ENCODE measurements at places on chromosomes 2 and 18. TPM values are rescaled to one million over a fixed set of nuclear protein-coding genes. Genes with fewer than 3 reads are reported as not detected.

CYP1B1 gene
- 3.0 TPM for polyA plus RNA-seq

APCDD1 gene
- polyA plus RNA-seq, result 4.1 TPM

STAMBP gene
- polyA plus RNA-seq, result 44.6 TPM

DCDC2C gene
- polyA plus RNA-seq, result 0.33 TPM

OBSL1 gene
- 92.9 TPM for polyA plus RNA-seq

RAB6C gene
- polyA plus RNA-seq, result 0.21 TPM

ASXL3 gene
- 2.7 TPM for polyA plus RNA-seq

CNDP1 gene
- 0.27 TPM for polyA plus RNA-seq

C2orf81 gene
- 2.0 TPM for polyA plus RNA-seq

PDCD1 gene
- polyA plus RNA-seq, result 0.31 TPM

CRYBA2 gene
- polyA plus RNA-seq, result 13.3 TPM

ADRA2B gene
- polyA plus RNA-seq, result 0.84 TPM

ZNF532 gene
- 36.6 TPM for polyA plus RNA-seq

LIPG gene
- 32.9 TPM for polyA plus RNA-seq

COL3A1 gene
- 1,077 TPM for polyA plus RNA-seq

PSMA8 gene
- polyA plus RNA-seq, result 0.04 TPM

DNA sequence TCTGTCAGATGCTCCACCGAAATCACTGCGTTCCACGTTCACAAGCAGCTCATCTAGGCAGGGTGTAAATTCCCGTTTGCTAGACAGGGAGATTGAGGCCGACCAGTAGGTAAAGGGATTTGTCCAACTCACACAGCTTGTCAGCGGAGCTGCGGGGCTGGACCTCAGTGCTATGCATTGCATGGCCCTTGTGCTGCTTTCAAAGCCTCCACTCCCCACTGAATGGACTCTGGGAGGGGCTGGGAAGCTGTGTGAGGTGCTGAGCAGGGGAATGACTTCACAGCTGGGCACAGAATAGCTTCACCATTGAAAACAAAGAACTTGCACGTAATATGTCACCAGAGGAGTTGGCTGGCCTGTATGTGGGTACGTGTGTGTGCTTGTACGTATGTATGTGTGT, 21.4 kb downstream of the CELF4 start:
- DNase-seq, result no peak

- DNase-seq, result no peak
These were observed 14.1 kb downstream of the TLK1 start for GRCh38 chr2:171146633-171147032.

DNA sequence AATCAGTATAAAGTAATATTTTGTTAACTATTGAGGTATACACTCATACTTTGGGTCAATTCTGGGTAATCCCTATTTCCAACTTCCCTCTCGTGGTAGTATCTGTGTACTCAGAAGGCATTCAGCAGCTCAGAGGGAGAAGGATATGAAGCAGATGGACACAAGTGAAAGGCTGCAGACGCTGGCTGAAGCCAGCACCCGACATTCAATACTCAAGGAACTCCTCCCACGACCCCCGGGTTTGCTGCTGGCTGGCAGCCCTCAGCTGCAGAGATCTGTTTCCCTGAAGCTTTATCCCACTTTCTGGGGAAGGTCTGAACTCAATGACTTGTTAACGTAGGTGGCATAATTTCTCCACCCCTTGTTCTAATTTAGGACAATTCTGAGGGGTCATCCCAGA, 847.3 kb upstream of the SOX11 start:
- DNase-seq, result no peak

DNA sequence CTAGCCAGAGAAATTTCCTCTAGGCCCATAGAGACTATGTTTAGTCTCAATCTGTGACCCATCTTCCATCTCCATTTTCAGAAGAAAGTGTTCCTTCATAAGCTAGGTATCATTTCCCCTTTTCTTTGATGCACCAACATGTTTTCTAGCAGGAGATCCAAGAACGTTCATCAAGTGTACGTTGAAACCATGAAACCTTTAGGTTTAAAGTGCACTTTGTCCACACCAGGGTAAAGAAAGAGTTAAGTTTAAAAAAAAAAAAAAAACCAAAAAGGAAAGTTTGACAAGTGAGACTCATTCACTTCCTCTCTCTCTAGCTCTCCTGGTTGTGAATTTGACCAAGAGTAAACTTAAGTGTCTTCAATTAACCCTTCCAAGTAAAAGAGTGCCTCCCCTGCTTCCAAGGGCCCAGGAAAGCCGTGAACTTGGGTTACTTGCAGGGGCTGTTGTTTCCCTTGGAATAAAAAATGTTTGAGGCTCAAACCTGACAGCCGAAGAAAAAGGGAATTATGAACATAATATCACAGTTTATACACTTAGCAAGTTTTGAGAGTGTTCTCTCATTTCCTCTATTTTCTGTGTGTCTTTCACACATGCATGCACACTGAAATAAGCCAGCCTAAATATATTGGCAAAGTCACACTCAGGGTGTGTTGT, 56.7 kb downstream of the LBH start:
- DNase-seq, result no peak

DNA sequence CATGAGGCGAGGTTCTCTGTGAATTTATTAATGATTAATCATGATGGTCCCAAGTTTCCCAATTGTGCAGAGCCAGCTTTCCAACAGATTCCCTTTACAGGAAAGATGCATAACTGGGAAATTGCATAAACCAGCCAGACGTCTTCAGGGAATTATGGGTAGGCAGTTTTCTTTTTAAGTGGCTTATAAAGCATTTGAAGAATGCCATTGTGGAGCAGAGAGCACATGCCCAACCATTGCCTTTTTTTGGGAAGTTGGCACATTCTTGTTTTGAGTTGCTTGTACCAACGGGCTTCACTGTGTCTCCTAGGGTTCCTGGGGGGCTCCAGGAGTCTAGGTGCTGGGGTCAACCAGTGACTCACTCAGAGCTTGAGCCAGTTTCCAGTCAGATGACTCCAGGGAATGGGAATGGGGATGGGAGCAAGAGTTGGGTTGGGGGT, 231.7 kb upstream of the FOSL2 start:
- no peak for DNase-seq

- peak; percentile 72 for DNase-seq
These were observed 3.0 kb downstream of the CNNM4 start for GRCh38 chr2:96763511-96764252.

GRCh38 chr2:145221032-145221431, 701.1 kb upstream of the ZEB2 start:
- DNase-seq, result no peak

- no peak for DNase-seq
These were observed 179.5 kb downstream of the EIPR1 start for GRCh38 chr2:3198119-3198518.

DNA sequence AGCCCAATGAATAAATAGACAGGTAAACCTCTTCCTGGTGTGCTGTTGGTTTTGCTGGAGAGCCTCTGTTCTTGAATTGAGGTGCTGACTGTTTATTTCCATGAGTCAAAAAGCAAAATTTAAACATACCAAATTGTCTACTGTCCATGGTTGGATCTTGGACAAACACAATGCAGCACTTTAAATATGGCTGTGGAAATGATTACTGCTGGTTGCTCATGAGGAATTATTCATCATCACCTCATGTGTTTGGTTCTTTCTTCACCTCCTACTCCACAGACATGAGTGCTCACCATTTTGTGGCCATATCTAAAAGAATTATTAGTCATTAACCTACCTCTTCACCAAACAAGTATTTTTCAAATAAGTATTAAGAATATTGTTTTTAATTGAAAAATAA, 85.3 kb upstream of the GALNT5 start:
- no peak for DNase-seq

GRCh38 chr2:73859721-73860586, 31.2 kb downstream of the STAMBP start:
- no peak for DNase-seq

DNA sequence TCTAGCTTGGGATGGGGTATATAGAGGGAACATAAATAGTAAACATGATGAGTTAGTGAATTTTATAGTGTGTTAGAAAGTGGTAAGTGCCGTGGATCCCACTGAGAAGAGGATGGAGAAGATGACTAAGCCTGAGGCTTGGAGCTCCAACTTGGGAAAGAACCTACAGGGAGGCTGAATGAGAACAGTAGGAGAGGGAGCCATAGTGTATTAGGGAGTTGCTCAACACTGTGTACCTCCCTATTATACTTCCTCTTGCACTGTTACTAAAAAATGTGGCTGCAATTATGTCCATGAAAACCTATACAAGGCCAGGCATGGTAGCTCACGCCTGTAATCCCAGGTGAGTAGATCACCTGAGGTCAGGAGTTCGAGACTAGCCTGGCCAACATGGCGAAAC, 2.9 kb upstream of the SLC19A3 start:
- DNase-seq, result no peak

GRCh38 chr18:62264984-62265383, 60.1 kb upstream of the TNFRSF11A start:
- no peak for DNase-seq

GRCh38 chr18:52009958-52010357, 330.0 kb upstream of the DCC start:
- DNase-seq, result no peak

- DNase-seq, result no peak
These were observed 30.8 kb upstream of the EML4 start for GRCh38 chr2:42138163-42139015.

DNA sequence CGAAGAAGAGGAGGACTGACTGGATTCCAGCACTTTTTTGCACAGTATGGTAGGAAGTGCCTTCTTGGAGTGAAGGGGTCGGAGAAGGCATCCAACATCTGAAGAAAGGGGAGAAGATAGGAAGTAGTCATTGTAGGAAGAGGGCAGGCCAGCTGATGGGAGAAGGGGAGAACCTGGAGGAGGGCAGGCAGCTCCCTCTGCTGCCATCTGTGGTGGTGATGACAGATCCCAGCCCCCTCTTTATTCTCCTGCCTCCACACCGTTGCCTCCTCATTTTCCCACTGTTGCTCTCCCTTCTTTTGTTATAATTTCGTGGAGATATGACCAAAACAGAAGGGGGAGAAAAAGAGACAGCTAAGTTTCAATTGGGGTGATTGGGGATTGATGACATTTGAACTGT, 2.9 kb upstream of the SCYGR2 start:
- no peak for DNase-seq

- no peak for DNase-seq
These were observed 10.1 kb downstream of the SP9 start for GRCh38 chr2:174344716-174345461.

GRCh38 chr18:3119401-3120341, 100.1 kb downstream of the MYOM1 start:
- DNase-seq, result no peak

- no peak for DNase-seq
These were observed 31.1 kb downstream of the SIGLEC15 start for GRCh38 chr18:45856531-45856930.

DNA sequence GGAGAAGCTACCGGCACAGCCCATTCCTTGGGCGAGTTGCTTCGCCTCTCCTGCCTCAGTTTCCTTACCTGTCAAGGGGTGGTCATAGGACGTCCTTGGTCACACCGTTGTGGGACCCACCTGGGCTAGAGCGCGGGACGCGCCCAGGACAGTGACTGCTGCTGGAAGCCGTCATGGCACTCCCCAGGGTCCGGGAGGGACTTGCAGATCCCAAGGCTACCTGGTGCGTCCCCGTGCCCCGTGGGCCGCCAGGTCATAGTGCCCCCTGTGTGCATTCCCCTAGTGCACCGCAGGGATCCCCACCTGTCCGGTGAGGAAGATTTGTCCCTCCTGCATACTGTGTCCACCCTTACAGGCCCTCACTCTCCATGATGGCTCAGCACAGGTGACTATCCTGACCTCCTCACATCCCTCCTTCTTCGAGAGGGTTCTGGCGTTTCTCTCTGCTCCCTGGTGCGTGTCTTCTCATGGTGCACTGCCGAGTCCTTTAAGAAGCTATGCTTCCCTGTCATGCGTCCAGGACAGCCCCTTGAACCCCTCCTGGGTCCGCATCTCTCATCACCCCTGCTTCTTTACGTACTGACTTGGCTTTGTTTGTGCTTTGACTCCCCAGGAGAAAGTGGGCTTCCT, 886 bp upstream of the STK25 start:
- peak; percentile 52 for DNase-seq

DNA sequence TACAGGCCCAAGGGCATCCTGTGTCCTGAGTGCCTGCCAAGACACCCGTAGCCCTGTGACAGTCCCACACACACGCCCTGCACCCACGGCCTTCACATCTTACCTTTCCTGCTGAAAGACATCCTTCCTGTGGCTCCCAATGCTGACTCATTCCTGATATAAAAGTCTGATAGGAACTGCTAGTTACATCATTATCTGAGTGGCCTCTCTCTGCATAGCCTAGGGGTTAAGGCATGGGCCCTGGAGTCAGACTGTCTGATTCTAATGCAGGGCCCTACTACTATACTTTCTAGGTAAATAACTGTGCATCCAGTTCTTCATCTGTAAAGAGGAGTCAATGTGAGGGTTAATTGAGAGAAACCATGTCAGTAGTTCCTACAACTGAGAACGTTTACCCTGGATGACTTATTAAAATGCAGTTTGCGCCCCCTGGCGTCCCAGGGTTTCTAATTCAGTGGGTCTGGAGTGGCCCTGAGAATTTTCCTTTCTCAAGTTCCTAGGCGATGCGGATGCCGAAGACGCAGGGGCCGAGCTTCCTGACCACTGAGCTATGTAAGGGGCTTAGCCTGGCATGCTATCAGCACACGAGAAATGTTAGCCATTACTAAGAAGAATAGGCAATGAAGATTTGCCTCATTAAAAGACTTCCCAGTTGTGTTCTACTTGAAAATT, 6.0 kb upstream of the GPR45 start:
- DNase-seq, result peak; percentile 46

- DNase-seq, result no peak
These were observed 120.6 kb downstream of the CAPN13 start for GRCh38 chr2:30686669-30687068.

DNA sequence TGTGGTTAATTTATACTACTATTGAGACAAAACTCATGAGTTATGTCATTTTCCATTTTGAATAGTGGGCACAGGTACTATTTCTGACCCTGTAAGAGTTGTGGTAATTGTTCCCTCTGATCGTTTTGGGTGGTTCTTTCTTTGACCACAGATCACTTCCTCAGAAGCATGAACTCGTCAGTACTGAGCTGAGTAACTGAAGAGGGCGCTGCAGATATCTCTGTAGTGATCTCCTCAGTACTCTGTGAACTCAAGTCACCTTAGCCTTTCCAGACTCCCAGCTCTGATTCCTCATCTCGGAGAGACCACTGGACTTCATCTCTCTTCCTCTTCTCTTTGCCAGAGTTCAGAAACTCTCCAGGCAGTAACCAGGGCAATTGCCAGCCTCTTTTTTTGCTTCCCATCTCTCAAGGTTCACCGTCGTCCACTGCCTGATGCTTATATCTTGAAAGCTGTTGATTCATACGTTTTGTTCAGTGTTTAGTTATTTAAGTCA, 9.4 kb upstream of the IL1RL1 start:
- DNase-seq, result peak; percentile 19

DNA sequence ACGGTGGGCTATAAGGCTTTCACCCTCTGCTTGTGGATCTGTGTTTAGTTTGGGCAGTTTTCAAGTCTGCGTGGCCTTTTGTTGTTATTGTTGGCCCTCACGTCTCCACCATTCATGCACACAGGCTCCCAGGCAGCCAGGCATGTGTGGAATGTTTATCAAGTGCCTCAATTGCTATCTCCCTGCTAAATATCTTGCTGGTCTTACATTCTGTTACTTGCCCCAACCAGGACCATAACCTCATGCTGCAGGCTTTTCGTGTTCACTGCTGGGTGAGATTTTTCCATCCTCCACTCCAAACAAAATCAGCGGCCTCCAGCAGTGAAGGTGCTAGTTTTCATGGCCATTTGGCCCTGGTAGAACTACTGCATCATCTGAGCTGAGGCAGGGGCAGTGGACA, 63.0 kb upstream of the DSC1 start:
- DNase-seq, result no peak

GRCh38 chr2:202114795-202115194, 41.7 kb downstream of the KIAA2012 start:
- DNase-seq, result no peak
